ENCODE measurements at places on chromosomes 16 and 17.

DNA sequence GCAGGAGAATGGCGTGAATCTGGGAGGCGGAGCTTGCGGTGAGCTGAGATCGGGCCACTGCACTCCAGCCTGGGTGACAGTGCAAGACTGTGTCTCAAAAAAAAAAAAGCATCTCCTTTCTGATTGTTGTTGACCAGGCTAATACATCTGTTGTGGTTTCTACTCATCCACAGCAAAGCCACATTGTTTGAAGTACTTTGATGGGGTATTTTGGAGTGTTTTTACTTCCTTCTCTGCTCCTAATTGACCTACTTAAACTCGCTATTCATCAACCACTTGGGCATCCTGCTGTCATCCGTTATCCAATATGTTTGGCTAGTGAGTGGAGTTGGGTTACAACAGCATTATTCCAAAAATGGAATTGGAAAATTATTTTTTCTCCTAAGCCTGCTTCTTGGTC, 3.5 kb upstream of the CDC27 start:
- no peak for DNase-seq

GRCh38 chr17:66850692-66851091, 15.8 kb downstream of the CACNG5 start:
- DNase-seq, result no peak

- no peak for DNase-seq
These were observed 563 bp upstream of the NLGN2 start for GRCh38 chr17:7407082-7407481.

GRCh38 chr17:83186226-83186625, 106.8 kb downstream of the METRNL start:
- DNase-seq, result no peak

DNA sequence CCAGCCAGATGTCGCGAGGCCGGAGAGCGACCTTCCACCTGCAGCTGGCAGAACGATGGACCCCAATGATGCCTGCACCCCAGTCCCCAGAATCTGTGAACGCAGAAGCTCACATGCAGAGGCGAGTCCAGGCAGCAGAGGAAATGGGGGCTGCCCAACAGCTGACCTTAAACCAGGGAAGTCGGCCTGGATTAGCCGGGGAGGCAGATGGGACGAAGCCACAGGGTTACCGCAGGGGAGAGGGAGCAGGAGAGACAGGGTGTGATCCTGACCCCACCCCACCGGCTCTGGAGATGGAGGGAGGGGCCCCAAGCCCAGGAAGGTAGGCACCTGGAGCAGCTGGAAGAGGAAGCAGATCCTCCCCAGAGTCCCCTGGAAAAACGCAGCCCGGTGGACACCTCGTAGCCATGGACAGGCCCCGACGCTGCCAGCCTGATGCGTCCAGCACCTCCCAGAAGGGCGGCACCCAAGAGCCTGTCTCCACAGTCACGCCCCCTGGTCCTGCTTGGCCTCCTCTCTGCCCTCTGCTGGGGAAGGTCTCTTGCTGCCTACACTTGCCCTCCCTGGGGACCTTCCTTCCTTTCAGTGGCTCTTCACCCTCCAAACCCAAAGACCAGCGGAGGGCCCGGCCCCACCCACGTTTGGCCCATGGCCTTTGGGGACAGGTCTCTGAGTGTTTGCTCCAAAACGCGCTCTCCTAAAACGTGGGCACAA, 37.3 kb downstream of the PIEZO1 start:
- no peak for DNase-seq

DNA sequence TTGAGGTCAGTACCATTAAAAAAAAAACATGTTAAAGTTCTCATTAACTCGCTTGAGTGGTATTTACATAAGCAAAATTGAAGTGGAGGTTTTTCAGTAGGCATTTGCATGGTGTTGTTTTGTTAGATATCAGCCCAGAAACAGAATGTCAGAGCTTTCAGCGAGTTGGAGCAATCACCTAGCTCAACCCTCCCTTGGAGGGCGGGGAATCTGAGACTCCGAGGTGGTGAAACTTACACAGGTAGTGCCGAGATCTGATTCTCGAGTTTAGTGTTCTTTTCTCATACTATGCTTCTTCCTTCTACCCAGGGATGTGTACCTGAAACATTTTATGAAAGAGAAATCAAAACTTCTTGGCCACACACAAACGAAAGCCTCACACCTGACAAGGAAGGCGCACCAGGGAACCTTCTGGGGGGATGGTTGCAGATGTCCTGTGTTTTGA, 6.6 kb downstream of the SEC14L1 start:
- no peak for DNase-seq

- DNase-seq, result no peak
These were observed 314.4 kb downstream of the PMP22 start for GRCh38 chr17:14950686-14951085.

- DNase-seq, result no peak
These were observed 20.5 kb downstream of the USP36 start for GRCh38 chr17:78819806-78820792.

GRCh38 chr16:49504023-49504364, 130.4 kb downstream of the C16orf78 start:
- no peak for DNase-seq

GRCh38 chr17:77502626-77503292, 362.0 kb downstream of the SEC14L1 start:
- DNase-seq, result no peak

DNA sequence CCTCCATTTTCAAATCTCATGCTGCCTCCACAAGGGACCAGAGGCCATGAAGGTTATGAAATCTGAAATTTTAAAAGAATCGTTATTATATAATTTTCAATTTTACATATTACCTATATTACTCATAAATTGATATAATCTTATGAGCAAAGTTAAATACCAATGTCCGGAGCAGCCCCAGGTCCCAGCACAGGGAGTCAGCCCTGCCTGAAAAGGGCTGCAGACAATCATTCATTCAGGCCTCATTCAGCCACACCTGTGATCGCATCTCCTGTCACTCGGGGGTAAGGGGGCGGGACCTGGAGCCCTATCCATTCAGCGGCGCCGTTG, 172.5 kb downstream of the AHSP start:
- no peak for DNase-seq

Measured in AG04449 (cell line).